ENCODE measurements at places on chromosomes 11 and 22.

DNA sequence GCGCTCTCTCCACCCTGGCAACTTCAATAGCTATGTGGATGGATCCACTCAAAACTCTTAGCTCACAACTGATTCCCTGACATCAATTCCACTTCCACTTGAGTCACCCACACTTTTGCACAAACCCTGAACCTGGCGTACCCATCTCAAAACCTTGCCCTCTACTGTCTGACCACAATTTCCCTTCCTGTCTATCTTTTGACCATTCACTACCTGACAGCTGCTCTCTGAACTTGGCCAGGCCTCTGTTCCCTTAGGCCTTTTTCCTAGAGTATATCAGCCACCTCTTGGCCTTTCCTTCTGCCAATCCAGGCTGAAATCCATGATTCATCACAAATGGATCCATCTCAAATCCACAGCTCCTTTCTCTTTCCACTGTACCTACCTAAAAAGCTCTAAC is 106.0 kb downstream of the RPL27A start:
- DNase-seq: no peak

- no peak for DNase-seq
Observed at GRCh38 chr11:92920331-92920730, 49.1 kb upstream of the MTNR1B start.

- DNase-seq: no peak
Observed at GRCh38 chr11:123173040-123173855, 21.8 kb downstream of the CLMP start.

DNA sequence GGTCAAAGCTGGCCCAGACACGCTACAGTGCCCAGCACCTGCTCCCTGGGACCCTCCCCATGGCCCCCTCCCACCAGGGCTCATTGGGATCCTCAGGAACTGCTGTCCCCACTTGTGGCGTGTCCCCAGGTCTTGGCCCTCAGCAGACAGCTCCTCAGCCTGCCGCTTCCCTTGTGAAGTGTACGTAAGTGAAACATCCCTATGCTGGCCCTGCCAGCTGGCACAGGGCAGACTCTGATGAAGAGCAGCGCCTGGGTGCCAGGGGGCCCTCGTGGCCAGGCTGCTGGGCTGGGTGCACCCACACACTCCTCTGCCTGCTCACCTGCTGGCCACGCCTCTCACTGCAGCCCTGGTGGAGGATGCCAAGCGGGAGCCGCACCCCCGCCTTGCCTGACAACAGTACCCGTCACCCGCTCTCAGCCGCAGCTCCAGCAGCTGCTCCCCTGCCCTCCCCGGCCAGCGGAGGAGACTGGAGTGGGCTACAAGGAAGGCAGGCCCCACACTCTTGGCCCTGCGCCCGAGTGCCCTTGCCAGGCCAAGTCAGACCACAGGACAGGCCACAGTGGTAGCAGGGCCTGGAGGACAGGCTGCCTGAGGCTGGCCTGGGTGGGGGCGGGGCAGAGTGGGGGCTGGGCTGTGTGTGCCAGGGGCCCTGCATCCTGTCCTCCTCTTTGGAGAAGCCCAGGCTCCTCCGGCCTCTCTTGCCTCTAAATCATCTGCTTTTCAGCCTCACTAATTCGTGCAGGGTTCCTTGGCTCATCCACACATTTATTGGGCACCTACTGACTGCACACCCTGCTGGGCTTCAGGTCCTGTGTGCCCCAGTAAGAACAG is 39.5 kb downstream of the IGF2 start:
- no peak for DNase-seq

DNA sequence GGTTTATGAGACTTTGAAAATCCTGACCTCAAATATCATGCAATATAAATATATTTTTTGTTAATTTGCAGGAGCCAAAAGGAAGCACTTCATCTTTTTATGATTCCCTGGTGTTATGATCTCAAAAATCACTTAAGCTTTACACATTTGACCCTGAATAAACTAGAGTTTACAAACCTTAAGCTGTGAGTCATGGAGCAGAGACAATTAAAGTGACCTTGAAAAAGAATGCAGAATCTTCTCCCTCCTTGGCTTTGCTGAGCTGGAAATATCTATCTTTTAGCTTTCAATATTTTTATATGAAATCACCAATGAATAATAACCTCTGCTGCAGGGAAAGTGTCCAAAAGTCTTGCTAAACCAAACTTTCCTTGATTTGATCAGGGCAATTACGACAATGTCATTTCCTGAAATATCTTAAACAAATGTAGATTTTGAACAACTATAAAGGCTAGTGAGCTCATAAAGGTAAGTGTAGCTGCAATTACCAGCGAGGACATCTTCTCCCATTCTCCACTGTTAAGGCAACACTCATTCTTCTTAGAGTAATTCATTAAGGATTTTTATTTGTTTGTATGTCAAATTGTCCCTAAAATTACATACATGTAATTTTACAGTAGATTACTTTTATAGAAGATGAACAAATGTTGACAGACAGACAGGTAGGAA is 747.0 kb upstream of the LUZP2 start:
- DNase-seq: no peak

- DNase-seq: no peak
Observed at GRCh38 chr11:8768625-8769333, 86.2 kb downstream of the RPL27A start.

DNA sequence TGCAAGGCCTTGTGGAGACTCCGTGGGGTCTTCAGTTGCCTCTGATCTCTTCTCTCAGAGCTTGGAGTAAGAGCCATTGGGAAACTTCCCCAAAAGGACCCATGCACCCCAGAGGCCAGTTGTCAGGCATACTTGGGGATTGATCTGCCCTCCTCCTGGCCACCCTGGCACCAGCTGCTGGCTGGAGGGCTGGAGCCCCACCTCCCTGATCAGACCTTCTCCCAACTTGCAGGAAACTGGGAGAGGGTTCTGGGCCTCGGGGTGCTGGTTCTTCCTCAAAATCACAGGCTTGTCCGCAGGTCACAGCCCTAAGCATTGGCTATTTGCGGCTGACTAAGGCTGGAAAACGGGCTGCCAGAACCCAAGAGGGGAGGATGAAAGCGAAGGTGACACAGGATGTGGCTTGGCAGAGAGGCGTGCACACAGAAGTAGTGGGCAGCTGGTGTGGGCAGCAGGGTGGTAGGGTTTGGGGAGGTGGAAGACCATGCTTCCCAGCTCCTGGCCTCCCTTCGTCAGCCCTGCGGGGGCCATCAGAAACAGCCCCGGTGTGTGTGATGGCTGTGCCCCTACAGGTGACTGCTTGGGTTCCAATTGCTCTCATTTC is 1.3 kb upstream of the DGKZ start:
- no peak for DNase-seq

- DNase-seq: peak; percentile 63
Observed at GRCh38 chr22:24805790-24806662, at the start of gene SGSM1. Gene SGSM1, plus strand, starts transcription at chr22:24806211. Its CDS starts 115 bp downstream, at chr22:24806326.

GRCh38 chr11:68146704-68147474 is 25.7 kb upstream of the CHKA start:
- no peak for DNase-seq

- DNase-seq: no peak
Observed at GRCh38 chr11:75762885-75763284, 5.7 kb upstream of the DGAT2 start.

DNA sequence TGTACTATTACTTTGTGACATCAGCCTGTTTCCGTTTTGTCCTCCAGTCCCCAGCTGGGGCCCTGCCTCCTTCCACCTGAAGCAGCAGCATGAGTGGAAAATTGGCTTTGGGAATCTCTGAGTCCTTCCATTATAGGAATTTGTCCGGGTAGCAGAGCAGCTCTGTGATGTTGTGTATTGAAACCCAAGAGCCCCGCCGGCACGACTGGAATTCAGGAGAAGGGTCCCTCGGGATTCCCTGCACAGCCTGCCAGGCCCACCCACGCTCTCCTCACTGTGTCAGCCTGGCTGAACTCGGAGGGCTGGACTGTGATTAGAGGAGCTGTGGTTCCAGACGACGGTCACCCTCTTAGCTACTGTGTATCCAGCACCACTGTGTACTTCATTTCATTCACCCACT is 18.8 kb upstream of the TSPAN18 start:
- DNase-seq: no peak

DNA sequence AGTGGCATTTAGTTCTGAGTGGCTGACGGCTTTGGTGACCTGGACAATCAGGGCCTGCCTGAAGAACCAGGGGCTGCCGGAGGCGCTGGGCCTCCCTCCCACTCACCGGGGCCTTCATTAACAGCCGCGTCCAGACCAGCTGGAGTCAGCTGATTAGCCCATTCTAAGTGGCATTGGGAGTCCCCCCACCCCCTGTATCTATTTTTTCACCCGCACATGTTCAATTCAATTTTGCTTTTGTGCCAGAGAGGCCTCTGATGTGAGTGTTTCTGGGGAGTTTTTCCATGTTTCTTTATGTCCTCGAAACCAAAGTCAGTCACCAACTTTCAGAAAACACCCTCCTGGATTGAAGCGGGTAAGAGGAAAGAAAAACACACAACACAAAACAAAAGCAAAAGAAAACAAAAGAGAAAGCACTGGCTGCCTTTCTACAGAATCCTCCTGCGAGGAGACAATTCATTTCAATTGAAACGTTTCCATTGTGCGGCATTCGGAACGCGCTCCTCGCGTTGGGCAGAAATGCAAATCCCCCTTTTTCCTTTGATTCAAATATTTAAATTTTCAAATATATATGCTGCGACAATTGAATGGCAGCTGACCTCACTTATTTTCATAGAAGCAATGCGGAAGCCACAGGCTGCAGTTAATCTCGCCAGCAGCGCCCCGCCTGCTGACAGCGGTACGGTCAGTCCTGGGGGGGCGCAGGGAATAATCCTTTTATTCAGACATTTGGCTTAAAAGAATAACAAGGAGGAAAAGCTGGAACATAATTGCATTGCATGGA is 17.7 kb downstream of the CDKN1C start:
- DNase-seq: no peak

DNA sequence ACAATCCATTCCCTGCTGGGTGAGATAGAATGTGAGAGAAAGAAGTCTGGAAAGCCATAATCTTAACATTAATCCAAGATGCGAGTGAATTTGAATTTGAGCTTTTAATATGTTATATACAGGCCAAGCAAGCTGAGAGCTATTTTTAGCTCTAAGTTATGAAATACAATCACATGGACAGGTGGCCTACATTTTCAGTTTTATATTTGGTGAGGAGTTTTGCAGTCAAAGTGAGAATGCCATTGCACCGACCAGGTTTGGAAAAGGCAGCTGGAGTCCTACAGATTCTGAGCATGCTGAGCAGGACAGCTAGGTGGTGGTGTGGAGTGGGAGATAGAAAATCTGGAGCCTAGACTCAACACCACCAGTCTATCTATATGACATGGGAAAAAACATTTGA is 12.0 kb downstream of the OR5B21 start:
- no peak for DNase-seq

GRCh38 chr22:47836957-47837356 is 1074.5 kb downstream of the TBC1D22A start:
- no peak for DNase-seq

DNA sequence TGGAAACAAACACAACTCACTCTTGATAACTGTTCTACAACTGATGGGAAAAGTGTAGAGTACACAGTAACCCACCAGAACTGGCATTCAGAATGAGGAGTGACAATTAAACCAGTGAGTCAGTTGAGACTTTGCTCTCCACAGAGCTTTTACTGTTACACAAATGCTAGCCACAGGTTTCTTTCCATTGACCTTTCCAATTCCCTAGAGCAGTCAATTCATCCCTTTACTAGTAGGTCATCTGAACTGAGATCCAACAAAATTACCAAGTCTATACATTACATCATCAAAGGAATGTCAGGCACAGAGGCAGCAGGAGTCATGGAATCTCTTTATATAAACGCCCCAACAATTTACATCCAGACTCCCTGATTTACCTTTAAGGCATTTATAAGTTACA is 65.9 kb downstream of the PHF21A start:
- DNase-seq: no peak

DNA sequence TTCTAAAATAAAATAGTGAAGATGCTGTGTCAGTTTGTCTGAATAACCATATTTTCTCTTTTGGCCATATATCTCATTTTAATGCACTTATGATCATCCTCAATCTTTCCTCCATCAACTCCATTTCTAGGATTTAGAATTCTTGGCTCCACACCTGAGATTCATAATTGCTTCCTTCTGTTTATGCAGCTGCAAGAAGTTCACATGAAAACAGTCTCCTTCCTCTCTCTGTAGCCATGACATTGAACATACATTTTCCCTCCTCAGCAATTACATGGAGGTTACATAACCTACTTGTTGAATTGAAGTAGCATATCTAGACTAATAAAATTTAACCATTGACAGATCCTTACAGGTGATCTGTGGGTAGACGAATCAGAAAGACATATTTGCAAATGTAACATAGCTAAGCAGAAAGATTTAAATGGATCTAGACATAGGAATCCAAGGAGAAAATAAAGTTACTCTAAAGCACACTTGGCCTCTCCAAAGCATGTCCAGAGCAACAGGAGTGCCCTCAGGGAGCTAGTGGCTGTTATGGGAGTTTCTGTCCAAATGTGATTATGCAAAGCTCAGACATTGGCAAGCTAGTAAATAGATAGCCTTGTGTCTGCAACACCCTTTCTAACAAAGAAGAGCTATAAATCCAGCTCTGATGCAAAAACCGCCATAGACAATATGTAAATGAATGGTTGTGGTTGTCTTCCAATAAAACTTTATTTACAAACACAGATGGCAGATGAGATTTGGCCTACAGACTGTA is 119.9 kb upstream of the MPPED2 start:
- no peak for DNase-seq

DNA sequence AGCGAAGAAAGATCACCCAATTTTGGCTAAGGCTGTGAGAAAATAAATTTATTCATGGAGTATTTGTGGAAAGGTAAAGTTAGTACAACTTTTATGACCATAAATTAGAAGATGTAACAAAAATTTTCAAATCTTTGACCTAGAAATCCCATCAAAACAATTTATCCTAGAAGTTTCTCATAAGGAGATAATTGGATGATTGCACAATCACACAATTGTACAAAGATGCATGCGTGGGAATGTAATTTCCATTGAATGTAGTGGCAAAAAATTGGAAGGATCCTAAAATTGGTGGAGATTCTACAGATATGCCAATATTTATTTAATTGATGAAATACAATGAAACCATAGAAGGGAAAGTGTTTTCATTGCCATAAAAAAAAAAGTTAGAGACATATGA is 11.6 kb downstream of the SRPRA start:
- DNase-seq: no peak

- DNase-seq: no peak
Observed at GRCh38 chr22:41876275-41876674, 38.6 kb downstream of the SHISA8 start.

DNA sequence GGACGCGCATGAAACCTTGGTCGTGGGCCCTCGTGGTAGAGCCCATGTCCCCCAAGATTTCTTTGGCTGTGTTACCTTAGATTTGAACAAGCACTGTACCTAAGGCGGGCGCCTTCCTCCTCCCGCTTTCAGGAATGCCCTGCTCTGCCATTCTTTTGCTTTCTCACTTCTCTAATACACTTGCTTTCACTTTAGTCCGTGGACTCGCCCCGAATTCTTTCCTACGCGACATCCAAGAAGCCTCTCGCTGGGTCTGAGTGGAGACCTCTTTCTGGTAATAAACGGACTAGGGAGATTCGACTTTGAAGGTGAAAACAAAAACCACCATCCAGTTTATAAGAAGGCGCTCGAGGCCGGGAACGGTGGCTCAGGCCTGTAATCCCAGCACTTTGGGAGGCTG is 1.2 kb upstream of the NUP50 start:
- no peak for DNase-seq

- no peak for DNase-seq
Observed at GRCh38 chr11:43941257-43941994, 1.0 kb upstream of the C11orf96 start.

- DNase-seq: no peak
Observed at GRCh38 chr11:119537306-119538253, 114.6 kb upstream of the THY1 start.

All from activated CD8-positive, alpha-beta memory T cell treated with anti-CD3 and anti-CD28 coated beads for 1 hour (primary cell).